Endothelial cell (in vitro differentiated cells): ENCODE measurements at places on chromosomes 12 and 14. TPM values are rescaled to one million over a fixed set of nuclear protein-coding genes. Genes with fewer than 3 reads are reported as not detected.

DNA sequence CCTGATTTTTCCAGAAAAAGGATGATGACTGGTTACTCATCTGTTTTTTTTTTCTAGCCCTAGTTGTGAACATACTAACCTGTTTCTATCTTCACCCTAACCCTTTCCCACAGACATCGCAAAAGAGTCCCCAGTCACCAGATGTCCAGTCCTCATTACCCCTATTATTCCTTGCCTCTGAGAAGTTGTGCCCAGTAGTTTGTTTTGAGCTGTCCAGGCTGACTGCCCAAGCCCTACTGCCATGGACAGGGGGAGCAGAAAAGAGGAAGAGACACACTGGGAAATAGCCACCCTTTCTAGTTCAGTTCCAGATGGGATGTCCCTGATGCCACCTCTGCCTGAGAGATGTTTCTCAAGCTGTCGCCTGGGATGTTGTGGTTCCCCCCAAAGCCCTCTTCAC is 13.8 kb upstream of the CELA1 start:
- H3K27me3 ChIP-seq, result no peaks in the 10 kb centered on the region
- no peak overlapping the region for H3K27ac ChIP-seq
- no peaks in the 10 kb centered on the region for H3K4me1 ChIP-seq

DNA sequence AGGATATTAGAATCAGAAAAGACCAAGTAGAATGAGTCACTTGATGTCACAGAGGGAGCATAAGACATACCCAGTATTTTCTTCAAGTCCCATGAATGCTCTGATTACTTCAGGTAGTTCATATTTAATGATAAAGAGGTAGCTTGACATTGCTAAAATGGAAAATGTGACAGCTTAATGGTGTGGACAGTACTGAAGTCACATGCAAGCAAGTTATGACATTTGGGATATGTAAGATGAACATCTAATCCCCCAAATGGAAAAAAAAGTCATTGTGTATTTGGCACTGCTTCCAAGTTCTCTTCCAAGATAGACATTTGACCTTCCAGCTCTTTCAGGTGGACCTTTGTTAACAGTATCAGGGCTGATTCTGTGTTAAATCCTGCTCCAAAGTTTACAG is 45.9 kb downstream of the SLC38A4 start:
- H3K36me3 ChIP-seq, result no peaks in the 10 kb centered on the region
- no peaks in the 10 kb centered on the region for H3K4me1 ChIP-seq
- no peak overlapping the region for H3K27ac ChIP-seq
- H3K27me3 ChIP-seq, result no peaks in the 10 kb centered on the region
- no peak overlapping the region for H3K4me3 ChIP-seq

OR6C2 gene
- total RNA-seq, result not detected

TMEM229B gene
- total RNA-seq, result 0.08 TPM

- no peak overlapping the region for H3K27ac ChIP-seq
- no peaks in the 10 kb centered on the region for H3K4me1 ChIP-seq
- no peak overlapping the region for H3K4me3 ChIP-seq
Observed at GRCh38 chr14:64394423-64394822, 6.3 kb downstream of the MTHFD1 start.

HELB gene
- total RNA-seq, result 3.7 TPM

DNA sequence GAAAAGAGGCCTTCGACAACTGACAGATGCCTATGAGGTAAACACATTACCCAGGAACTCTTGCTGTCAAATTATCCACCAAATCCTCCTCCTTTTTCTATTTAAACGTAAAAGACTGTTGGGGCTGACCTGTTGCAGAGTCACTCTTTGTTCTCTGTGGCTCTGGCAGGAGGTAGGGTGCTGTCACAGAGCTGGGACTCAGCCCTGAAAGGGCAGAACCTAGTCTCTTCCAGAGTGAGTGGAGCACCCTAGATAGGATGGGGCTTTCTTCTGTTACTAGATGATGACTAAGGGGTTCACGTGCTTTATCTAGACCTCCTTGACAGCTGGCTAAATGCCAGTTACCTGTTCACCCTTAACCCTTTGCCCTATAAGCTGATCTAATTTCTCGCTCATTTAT is 25.7 kb downstream of the FNTB start:
- DNase-seq, result no peak
- peaks cover 17% of the 10 kb centered on the region for H3K4me1 ChIP-seq
- no peak overlapping the region for H3K4me3 ChIP-seq
- peaks cover 4% of the 10 kb centered on the region for H3K27me3 ChIP-seq

SLC10A1 gene
- total RNA-seq, result not detected

GRCh38 chr14:93231129-93231979 is 24.3 kb downstream of the UBR7 start:
- H3K4me1 ChIP-seq, result no peaks in the 10 kb centered on the region
- peaks cover 4% of the 10 kb centered on the region for H3K27me3 ChIP-seq
- no peak for DNase-seq
- H3K36me3 ChIP-seq, result peaks cover 16% of the 10 kb centered on the region
- H3K27ac ChIP-seq, result no peak overlapping the region
- no peak overlapping the region for H3K4me3 ChIP-seq

GRCh38 chr12:41981758-41982157 is 162.9 kb downstream of the GXYLT1 start:
- H3K36me3 ChIP-seq, result peaks cover 6% of the 10 kb centered on the region
- DNase-seq, result no peak
- H3K27me3 ChIP-seq, result peaks cover 2% of the 10 kb centered on the region

- H3K4me1 ChIP-seq, result no peaks in the 10 kb centered on the region
- DNase-seq, result no peak
- no peaks in the 10 kb centered on the region for H3K36me3 ChIP-seq
- no peak overlapping the region for H3K27ac ChIP-seq
- H3K27me3 ChIP-seq, result peaks cover 7% of the 10 kb centered on the region
Observed at GRCh38 chr12:27344246-27344645, 11.6 kb downstream of the BMAL2 start.

- H3K27ac ChIP-seq, result no peak overlapping the region
- no peak overlapping the region for H3K4me3 ChIP-seq
Observed at GRCh38 chr12:65189028-65189718, 19.8 kb downstream of the LEMD3 start.

DNA sequence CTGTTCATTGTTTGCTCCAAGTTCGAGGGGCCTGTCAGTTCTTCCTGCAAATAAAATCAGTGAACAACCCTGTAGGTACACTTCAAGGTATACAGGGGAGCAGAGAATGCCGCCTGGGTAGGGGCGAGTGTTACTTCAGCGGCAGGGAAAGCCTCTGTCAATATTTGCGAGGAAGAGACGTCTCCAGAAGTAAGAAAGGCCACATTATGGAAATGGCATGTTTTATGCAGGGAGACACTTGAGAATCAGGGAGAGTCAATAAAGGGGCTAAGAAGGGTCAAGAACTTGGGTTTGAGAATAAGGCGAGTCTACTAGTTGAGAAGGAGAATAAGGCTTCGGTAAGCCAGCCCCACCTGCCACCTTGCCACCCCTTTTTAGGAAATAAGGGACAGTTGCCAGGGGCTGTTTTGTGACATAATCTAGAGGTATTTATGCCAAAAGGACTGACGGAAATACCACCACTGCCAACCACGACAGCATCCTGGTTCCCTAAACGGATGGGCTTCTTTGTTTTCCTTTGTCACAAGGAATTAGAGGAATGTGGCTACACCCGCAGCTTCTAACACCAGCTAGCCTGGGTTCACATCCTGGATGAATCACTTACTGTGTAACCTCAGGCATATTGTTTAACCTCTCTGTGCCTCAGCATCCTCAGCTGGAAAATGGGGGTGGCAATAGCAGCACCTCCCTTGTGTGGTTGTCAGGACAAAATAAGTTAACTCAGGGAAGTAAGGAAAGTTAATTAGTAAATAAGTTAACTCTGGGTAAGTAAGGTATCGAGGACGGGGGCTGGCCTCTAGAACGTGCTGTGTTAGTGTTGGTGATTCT is 67.7 kb downstream of the EID3 start:
- H3K36me3 ChIP-seq, result peaks cover 20% of the 10 kb centered on the region
- H3K27me3 ChIP-seq, result peaks cover 1% of the 10 kb centered on the region
- DNase-seq, result peak; percentile 12
- H3K27ac ChIP-seq, result peak overlapping the region; percentile 91
- peak overlapping the region; percentile 65 for H3K4me3 ChIP-seq

KIAA0586 gene
- total RNA-seq, result 18.3 TPM

- H3K36me3 ChIP-seq, result no peaks in the 10 kb centered on the region
- H3K4me1 ChIP-seq, result peaks cover 15% of the 10 kb centered on the region
- peak; percentile 8 for DNase-seq
- H3K27me3 ChIP-seq, result no peaks in the 10 kb centered on the region
- H3K4me3 ChIP-seq, result no peak overlapping the region
Observed at GRCh38 chr14:51576117-51576430, 75.6 kb upstream of the FRMD6 start.

GRCh38 chr12:105220150-105220928 is 15.6 kb downstream of the APPL2 start:
- no peak for DNase-seq
- H3K4me3 ChIP-seq, result no peak overlapping the region
- H3K27me3 ChIP-seq, result peaks cover 11% of the 10 kb centered on the region
- peaks cover 52% of the 10 kb centered on the region for H3K4me1 ChIP-seq
- H3K36me3 ChIP-seq, result peaks cover 41% of the 10 kb centered on the region
- peak overlapping the region; percentile 27 for H3K27ac ChIP-seq

GRCh38 chr12:106487664-106488063 is 95.1 kb upstream of the RFX4 start:
- no peaks in the 10 kb centered on the region for H3K36me3 ChIP-seq
- no peak for DNase-seq
- no peak overlapping the region for H3K4me3 ChIP-seq
- no peaks in the 10 kb centered on the region for H3K27me3 ChIP-seq
- H3K4me1 ChIP-seq, result no peaks in the 10 kb centered on the region

DNA sequence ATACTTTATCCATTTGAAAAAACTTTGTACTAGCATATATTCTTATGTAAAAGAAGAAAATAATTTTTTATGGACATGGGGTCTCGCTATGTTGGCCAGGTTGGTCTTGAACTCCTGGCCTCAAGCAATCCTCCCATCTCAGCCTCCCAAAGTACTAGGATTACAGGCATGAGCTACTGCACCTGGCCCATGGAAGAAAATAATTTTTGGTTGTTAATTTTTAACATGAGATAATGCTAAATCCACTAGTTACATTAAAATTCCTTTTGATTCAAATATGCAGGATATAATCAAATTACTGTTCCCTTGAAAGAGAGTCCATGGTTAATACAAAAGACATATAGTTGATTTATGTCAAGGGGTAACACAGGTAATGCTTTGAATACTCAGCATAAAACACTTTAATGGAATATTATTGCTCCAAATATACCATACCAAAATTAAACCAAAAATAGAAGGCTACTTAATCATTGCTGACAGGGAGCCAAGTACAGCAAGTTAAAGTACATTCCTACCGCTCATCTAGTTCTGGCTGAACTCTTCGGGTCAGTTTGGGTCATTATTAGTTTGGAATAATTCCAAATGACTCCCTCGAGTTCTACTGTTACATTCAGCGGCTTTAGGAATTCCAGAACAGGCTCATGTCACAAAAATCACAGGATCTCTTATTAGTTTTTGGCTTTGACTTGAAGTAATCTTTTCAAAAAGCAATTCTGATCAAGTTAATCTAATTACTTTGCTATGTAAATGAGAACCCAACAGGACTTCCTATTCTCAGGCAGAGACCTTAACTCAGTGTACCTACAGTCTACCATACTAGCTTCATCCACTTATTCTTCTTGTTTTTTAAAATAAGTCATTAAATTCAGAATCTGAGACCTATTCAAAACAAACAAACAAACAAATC is 6.1 kb downstream of the SOS2 start:
- no peak overlapping the region for H3K27ac ChIP-seq
- peaks cover 21% of the 10 kb centered on the region for H3K4me1 ChIP-seq
- DNase-seq, result no peak
- H3K27me3 ChIP-seq, result no peaks in the 10 kb centered on the region

GRCh38 chr12:3315201-3315661 is 175.8 kb upstream of the PRMT8 start:
- peaks cover 8% of the 10 kb centered on the region for H3K4me1 ChIP-seq
- H3K36me3 ChIP-seq, result no peaks in the 10 kb centered on the region
- no peak overlapping the region for H3K4me3 ChIP-seq
- DNase-seq, result no peak
- H3K27me3 ChIP-seq, result peaks cover 2% of the 10 kb centered on the region

DNA sequence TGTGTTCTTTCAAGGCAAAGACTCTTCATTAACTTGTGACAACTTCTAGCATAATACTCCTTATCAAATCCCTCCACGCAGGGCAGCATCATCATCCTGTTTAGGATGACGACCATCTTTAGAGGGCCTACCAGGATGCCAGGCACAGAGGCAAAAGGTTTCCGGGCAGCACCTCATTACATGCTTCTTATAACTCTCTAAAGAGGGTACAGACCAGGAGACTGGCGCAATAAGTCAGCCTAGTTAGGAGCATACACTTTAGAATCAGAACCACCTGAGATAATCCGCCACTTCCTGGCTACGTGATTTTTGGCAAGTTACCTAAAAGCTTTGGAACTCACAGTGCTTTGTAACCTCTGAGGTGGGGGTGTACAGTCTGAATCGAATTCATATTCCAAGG is 136.0 kb upstream of the NOS1 start:
- H3K27ac ChIP-seq, result no peak overlapping the region
- peaks cover 3% of the 10 kb centered on the region for H3K27me3 ChIP-seq
- no peaks in the 10 kb centered on the region for H3K4me1 ChIP-seq
